Right hindlimb (tissue), 1 donor: ENCODE measurements at places on chromosomes 7 and 10.

- peak; percentile 33 for DNase-seq
These were observed 112.3 kb downstream of the ITGB8 start for GRCh38 chr7:20442951-20443350.

DNA sequence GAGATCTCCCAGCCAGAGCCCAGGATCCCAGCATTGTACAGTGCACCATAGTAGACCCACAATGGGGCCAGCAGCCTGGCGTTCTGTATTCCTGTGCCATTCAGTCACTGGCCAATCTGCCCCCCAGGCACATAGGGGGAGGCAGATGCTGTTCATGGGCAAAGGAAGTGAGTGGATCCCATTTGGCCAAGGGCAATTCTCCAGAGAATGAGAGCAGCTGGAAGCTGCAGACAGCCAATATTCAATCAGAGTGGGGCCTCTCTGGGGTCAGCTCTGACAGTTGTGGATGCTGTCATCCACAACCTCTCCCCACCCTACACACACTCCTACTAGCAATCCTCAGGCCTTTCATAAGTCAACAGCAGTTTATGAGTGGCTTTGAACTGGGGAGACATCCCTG lies 17.5 kb downstream of the STEAP1B start:
- DNase-seq = no peak

GRCh38 chr10:1499359-1499957 lies 237.9 kb downstream of the ADARB2 start:
- DNase-seq = no peak

GRCh38 chr10:79385392-79385795 lies 38.1 kb downstream of the PPIF start:
- DNase-seq = no peak

DNA sequence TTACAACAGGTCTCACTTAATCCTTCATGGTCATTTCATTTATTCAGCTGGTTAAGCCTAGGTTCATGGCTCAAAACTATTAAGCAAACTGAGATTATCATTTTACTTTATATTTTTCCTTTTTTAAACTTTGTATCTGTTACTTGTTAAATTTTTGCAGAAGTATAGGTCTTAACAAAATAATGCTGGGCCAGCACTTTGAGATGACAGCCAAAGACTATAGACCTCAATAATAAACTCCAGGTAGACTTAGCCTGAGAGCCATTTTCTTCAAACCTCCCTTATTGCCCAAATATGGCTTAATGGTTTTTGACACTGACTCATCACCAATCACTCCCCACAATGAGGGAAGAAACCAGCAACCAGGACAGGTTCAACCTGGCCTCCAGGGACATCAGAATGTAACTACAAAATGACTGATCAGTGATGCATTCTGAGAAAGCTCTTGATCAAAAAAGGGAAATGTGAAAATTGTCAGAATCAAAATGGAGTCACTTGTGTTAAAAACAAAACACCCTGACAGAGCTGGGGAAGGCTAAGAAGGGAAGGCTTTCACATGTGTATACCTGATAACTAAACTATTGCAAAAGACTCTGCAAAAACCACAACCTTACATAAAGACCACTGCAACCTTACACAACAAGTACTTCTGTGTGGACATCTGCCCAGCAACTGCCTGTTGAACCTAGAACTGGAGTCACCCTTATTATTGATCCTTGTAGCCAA lies 2.1 kb upstream of the CCDC126 start:
- DNase-seq = no peak

- DNase-seq = no peak
These were observed 12.2 kb downstream of the FOXP2 start for GRCh38 chr7:114426824-114427223.

- peak; percentile 62 for DNase-seq
These were observed at the start of gene ZNF365 for GRCh38 chr10:62373995-62374861. Gene ZNF365, plus strand, starts transcription at chr10:62374369. Its CDS starts 1,825 bp downstream, at chr10:62376194.

DNA sequence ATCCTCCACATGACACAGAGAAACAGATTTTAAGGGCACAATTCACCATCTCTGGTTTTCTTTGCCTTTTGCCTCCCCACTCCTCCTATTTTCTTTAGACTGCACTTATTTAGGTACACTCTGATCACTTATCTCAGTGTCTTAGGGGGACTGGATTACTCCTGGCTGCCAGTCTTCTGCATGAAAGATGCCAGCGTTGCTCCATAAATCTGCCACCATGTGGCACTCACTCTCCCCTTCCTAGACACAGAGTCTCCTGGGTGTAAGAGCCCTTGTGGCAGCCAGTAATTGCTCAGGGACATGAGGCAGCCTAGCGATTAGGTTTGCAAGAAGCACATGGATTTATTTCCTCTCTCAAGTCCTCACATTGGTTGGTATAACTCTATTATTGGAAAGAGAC lies 34.5 kb upstream of the RBM20 start:
- no peak for DNase-seq

GRCh38 chr7:141979568-141979967 lies 6.0 kb upstream of the TAS2R38 start:
- no peak for DNase-seq

DNA sequence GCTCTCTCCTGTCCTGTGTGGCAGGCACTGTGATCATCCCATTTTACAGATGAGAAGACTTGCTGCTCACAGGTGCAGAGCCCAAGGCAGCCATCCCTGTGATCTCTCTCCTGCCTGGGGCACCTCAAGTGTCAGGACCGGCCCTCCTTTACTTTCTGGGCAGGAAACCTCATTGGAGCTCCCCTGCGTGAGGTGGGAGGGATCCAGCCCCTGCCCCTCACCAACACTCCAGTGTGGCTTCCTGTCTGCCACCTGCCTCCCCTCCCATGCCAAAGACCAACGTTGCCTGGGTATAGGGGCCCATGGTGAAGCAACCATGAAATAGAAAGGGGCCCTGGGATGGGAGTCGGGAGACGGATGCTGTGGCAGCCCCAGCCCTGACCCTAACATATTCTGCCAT lies 91.2 kb upstream of the MYL10 start:
- DNase-seq = no peak

DNA sequence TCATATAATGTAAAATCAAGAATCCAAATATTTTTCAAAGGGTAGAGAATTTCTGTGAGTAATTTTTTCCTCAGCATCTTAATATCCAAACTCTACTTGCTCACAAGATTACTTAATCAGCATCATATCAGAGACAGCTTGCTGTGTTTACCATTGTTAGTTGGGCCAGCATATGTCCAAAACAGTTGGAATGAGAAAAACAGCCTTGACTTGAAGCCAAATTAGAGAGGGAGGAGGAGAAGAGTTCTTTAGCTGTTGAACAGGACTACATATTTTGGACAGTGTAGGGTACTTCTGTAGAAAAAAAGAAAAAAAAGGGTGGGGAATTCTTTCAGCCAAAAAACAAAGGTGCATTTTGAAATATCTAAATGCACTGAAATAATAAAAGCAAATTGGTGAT lies 69.8 kb downstream of the HDAC9 start:
- DNase-seq = no peak

- DNase-seq = no peak
These were observed 61.8 kb downstream of the NEURL1 start for GRCh38 chr10:103555325-103555649.

GRCh38 chr10:15433850-15434537 lies 62.9 kb upstream of the FAM171A1 start:
- DNase-seq = peak; percentile 40

GRCh38 chr7:74199551-74200355 lies 10.1 kb upstream of the LAT2 start:
- no peak for DNase-seq

- no peak for DNase-seq
These were observed 235.3 kb downstream of the CCDC3 start for GRCh38 chr10:12766223-12766622.

DNA sequence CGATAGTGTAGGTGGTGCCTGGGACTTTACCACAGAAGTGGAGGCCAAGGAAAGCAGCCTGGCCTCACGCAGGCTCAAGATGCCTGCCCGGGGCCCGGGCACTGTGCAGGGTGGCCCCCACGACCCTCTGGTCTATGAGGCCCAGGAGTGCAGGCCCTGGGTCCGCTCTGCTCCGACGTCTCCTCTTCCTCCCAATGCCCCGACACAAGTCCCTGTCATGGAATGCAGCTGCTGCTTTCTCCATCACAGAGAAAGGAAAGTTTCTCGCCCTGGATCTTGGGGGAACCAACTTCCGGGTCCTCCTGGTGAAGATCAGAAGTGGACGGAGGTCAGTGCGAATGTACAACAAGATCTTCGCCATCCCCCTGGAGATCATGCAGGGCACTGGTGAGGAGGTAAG lies 28.3 kb upstream of the HK1 start:
- DNase-seq = no peak

DNA sequence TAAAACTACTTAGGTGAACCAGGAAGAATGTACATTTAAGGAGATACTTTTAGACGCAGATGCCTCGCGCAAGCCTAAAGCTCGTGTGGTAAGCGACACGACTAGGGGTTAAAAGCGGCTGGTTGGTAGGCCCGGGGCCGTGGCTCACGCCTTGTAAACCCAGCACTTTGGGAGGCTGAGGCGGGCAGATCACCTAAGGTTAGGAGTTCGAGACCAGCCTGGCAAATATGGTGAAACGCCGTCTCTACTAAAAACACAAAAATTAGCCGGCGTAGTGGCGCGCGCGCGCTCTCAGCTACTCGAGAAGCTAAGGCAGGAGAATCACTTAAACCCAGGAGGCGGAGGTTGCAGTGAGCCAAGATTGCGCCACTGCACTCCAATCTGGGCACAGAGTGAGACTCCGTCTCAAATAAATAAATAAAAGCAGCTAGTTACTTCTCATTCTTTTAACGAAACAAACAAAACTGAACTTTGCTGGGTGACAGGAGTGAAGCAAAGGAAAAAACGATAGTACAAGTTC lies 879 bp downstream of the NUDT5 start:
- peak; percentile 43 for DNase-seq

DNA sequence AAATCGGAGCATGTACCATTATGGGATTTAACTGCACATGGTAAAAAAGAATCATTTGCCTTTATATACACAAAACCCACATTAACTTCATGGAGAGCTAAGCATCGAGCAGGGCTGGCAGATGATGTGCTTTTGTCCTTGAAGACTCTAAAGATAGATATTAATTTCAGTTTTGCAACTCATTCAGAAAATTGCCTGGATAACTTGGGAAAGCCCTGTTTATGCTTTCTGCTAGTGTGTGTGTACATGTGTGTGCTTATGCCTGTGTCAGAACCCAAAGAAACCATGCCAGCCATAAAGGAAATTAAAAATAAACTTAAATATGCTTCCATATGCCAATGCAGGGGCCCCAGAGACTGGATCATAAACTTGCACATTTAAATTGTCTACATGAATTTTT lies 640.0 kb downstream of the PARD3 start:
- DNase-seq = no peak

GRCh38 chr7:152366662-152367061 lies 69.1 kb downstream of the KMT2C start:
- no peak for DNase-seq

DNA sequence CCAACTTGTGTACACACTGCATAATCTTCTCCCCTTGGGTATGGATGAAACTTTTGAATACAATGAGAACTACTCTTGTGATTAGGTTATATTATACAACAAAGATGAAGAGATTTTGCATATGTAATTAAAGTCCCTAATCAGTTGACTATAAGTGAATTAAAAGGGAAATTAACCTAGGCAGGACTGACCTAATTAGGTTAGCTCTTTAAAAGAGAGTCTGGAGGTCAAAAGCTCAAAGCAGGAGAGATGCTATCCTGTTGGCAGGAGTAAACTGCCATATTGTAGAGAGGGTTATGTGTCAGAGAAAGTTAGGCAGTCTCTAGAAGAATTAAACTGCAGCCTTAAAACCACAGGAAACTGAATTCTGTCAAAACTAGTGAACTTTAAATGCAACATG lies 29.4 kb downstream of the HGF start:
- no peak for DNase-seq

DNA sequence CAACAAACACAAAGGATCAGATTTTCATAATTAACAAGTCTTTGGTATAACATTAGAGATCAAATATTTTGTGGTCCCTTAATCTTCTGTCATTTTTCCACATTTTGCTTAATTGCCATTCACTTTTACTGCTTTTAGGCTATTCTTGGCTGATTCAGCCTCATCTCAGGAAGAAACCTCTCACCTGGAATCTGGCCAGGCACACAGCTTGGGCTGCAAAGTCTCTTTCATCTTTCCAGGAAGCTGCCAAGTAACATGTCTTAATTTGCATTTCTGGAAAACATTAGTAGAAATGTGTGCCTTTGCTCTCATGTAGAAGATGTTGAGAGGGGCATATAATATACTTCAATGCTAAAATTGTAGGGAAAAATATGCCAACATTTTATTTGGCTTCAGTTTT lies 174.2 kb upstream of the STEAP4 start:
- DNase-seq = peak; percentile 39

DNA sequence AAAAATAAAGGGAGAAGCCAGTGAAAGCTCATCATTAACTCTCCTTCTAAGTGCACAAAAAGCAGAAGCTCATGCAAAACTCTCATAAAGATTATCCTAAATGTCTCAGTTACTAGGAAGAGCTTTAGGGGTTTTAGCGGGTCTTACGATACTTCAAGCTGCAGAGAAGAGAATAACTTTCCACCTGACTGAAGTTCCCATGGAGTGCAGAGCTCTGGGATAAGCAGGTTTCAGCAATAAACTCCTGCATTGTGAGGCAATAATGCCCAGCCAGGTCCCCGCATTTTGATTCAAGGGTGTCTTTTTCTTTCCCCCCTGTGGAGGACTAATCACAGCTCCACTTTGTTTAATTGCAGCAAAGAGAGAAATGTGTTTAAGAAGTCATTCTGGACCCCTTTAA lies 241.9 kb upstream of the SP8 start:
- DNase-seq = no peak

DNA sequence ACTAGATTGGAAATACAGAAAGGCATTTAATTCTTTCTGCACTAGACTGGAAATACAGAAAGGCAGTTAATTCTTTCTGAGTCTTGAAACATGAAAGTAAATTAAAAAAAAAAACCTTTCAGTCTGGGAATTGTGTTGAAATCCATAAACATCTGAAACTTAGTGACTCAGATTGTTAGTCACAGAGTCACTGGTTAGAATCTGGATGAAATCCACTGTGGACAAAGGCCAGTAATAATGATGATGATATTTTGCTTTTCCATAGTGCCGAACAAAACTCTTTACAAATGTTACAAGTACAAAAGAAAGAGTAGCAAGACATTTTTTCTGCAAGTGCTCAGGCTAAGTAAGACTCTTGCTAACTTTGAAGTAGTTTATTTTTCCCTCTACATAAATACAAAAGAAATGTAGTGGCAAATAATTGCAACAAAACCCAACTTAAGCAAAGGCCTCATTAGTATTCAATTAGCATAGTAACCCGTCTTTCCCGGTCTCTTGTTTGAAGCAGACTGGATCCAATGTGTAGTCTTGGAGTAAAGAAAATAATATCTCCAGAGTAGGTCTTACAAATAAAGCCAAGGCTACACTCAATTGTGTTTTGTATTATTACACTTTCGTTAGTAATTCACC lies 5.8 kb upstream of the PRTFDC1 start:
- DNase-seq = no peak

DNA sequence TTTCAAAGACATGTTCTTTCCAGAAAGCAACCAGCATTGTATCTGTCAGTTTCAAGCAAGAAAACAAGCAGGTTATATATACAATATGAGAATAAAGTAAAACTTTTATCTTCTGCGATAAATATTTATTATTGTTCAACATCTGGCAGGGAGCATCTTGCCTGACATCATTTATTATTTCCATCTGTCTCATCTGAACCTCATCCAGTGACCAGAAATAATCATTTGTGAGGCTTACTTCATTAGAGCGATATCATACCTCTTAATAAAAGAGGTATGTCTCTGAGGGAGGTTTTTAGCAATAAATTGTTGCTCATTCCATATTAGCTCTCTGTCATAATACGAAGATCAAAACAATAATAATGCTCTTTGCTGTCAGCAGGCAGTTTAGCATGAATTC lies 226.1 kb downstream of the CDC14C start:
- DNase-seq = no peak
